ENCODE measurements at places on chromosomes 3 and 15.

GRCh38 chr3:148861277-148861869, 3.7 kb upstream of the CPA3 start:
- DNase-seq, result no peak

- DNase-seq, result no peak
Observed at GRCh38 chr3:187196573-187197334, 532 bp upstream of the RTP1 start.

DNA sequence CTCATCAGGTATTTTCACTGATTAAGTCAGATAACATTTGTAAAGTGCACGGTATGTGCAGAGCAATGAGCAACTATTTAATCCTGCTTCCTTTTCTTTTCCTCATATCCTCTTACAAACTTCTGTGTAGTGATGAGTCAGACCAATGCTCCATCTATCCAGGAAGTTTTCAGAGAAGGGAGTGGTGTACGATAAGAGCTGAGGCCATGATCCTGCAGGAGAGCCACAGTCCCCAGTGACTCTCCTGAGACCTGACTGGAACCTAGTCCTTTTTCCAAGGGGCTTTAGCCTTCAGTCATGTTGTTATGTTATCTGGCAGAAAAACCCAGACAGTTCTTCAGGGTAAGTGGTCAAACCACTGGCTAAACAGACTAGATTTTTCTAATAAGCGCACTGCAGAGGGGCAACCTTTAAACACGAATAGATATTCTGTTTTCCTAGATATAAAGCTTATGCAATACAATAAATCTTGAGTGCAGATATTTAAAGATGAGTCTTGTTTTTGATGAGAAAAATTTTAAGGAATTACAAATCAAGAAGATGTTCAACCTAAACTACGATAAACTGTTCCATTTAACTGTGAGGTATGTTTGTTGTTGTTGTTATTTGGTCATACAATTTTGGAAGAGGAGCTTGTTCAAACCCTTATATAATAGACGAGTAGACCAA, 110.5 kb upstream of the RAP2B start:
- no peak for DNase-seq

GRCh38 chr3:183189641-183190040, 27.1 kb upstream of the LAMP3 start:
- no peak for DNase-seq

- no peak for DNase-seq
Observed at GRCh38 chr3:31132132-31132769, 237.8 kb upstream of the GADL1 start.

DNA sequence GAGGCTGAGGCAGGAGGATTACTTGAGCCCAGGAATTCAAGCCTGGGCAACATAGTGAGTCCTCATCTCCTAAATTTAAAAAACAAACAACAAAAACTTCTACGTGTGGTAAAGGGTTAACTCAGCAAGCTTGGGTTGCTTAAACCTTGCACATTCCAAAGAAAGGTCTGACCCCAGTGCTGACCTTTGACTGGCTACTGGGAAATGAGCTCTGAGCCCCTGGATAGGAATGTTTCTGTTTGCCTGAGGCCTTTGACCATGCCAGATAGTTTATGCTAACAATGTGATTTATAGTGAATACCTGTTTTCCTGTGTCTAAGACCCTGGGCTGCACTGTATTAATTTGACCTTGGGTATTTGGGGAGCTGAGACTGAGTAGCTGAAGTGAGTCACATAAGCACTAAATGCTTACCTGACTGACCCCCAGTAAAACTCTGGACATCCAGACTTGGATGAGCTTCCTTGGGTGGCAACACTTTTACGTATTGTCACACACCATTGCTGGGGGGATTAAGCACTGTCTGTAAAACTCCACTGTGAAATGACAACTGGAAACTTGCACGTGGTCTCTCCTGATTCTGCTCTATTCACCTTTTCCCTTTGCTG, 20.7 kb downstream of the TCAIM start:
- DNase-seq, result no peak

- no peak for DNase-seq
Observed at GRCh38 chr3:38521391-38521987, 25.3 kb downstream of the EXOG start.

- DNase-seq, result no peak
Observed at GRCh38 chr15:75821786-75822345, 21.4 kb upstream of the UBE2Q2 start.

DNA sequence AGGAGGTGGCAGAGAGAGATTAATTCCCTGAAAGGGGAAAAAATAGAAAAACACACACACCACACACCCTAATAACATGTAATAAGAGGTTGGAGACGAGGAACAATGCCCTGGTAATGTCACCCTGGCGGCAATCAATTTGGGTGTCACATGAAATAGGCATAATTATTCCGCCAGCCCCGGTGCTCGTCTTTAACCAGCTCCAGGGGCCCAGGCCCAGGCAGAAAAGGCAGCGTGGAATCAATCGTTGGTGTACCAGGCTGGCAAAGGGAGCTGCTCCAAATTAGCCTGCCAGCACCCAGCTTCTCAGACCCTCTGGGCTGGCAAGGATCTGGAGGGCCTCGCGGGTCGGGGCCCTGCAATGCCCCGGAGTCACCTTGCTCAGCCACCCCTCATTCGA, 5.6 kb downstream of the LINGO1 start:
- DNase-seq, result no peak

DNA sequence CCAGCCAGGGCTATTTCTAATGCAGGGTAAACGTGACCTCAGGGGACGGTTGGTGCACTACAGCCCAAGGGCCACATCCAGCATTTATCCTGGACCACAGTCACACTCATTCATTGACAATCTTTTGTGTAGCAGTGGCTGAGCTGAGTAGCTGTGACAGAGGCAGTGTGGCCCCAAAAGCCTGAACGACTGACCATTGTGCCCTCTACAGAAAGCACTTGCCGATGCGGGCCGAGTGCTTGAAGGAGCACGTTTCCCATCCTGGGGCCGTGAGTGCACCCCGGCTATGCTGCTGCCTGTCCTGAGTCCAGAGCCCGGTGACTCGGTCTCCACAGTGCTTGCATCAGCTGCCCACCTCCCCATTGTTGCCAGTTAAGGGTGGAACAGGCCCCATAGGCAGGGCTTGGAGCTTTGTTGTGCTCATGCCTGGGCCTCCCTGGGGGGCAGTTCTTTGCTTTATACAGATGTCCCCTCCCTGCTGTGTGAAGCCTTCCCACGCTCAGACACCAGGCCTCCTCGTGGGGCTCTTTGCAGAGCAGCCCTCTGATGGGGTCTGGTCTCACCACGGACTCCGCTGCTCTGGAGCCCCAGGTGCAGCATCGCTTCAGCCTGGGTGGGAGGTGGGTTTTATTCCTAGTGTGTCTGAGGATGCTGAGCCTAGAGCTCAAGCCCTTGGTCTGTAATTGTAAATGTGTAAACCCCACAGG, 13.0 kb upstream of the SNRPA1 start:
- no peak for DNase-seq

DNA sequence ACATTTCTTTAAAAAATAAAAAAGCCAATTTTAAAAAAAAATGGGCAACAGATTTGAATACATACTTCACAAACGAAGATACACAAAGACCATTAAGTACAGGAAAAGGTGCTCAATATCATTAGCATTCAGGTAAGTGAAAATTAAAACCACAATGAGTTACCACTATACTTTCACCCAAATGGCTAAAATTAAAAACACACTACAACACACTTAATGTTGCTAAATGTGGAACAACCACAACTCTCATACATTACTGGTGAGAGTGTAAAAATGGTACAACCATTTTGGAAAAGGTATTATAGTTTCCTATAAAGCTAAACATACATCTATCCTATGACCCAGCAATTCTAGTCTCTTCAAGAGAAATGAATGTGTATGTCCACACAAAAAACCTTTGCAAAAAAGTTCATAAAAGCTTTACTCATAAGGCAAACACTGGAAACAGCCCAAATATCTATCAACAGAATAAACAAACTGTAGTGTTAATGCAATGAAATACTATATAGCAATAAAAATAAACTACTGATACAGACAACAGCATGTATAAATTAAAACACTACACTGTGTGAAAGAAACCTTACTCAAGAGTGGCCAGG, 14.9 kb downstream of the IP6K1 start:
- no peak for DNase-seq

GRCh38 chr3:194298331-194299227, 52.5 kb downstream of the CPN2 start:
- DNase-seq, result no peak

GRCh38 chr3:47902746-47903145, 99.8 kb downstream of the DHX30 start:
- no peak for DNase-seq

DNA sequence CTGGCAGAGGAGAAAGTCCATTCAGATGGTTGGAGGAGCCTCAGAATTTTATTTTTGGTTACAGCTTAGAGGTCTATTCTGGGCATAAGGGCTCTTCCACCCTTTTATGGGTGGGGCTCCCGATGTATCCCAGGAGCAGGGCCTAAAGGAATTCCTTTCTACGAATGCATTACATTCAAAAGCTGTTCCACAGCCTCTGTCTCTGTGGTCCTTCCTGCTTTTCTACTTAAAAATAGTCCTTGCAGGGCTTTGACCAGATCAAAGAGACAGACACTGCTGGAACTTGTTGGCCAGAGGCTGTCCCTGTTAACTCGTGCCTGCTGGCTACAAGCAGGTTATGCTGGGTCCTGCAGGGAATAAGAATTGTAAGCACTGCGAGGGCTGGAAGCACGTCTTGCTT, 14.4 kb upstream of the NOX5 start:
- DNase-seq, result no peak

DNA sequence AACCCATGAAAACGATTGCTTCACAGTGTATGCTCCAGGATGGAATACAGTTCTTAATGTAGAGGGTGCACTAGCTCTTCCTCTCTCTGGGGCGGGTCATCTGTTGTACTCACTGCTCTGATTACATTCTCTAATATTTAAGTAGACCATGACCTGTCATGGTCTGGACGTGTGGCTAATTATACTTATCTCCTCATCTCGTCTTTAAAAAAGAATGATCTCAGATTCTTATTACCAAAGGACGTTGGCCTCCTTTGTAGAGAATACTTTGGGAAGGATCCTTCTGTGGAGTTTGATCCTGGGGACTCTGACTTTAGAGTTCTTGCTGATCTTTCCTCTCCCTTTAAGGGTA, 48.4 kb upstream of the TRAK1 start:
- DNase-seq, result no peak

DNA sequence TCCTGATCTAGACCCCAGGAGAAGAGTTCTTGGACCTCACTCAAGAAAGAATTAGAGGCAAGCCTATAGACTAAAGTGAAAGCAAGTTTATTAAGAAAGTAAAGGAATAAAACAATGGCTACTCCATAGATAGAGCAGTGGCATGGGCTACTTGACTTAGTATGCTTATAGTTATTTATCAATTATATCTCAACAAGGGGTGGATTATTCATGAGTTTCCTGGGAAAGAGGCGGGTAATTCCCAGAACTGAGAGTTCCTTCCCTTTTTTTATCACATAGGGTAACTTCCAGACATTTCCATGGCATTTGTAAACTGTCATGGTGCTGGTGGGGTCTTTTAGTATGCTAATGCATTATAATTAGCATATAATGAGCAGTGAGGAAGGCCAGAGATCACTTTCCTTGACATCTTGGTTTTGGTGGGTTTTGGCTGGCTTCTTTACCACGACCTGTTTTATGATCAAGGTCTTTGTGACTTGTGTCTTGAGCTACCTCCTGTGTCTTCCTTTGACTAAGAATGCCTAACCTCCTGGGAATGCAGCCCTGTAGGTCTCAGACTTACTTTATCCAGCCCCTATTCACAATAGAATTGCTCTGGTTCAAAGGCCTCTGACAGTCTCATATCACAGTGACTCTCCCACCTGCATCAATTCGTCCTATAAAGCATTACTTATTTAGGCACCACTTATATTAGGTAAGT, 35.3 kb upstream of the PLSCR2 start:
- no peak for DNase-seq

DNA sequence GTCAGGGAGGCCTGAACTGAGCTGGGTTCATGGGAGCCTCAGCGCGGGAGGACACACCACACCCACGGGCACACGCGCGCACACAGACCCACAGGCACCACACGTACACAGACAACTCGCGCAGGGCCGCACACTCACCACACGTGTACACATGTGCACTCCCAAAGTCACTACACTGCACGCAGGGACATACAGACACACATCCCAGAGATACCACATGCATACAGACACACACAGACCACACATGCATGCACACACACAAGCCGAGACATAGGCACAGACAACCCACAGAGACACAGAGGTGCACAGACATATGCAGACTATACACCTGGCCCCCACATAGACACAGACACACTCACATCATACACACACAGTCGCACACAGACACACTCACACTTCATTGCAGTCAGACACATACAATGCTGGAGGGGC, 1.1 kb upstream of the MGLL start:
- DNase-seq, result no peak

DNA sequence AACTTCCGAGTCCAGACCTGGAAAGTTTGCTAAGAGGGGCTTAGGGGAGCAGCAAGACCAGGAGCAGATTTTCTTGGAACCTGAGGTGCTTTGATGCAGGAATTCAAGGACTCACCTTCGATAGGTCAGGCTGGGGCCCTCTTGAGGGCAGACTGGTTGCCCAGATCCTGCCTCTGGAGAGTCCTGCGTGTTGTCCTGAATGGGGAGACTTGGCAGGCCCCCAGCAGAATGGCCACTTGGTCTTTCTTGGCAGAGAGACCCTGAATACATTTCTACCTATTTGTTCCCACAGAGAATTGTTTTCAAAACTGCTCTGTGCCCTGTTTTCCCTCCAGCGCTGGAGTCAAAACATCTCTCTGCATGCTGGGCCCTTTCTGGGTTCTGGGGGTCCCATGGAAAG, 4.2 kb downstream of the KLF13 start:
- no peak for DNase-seq

DNA sequence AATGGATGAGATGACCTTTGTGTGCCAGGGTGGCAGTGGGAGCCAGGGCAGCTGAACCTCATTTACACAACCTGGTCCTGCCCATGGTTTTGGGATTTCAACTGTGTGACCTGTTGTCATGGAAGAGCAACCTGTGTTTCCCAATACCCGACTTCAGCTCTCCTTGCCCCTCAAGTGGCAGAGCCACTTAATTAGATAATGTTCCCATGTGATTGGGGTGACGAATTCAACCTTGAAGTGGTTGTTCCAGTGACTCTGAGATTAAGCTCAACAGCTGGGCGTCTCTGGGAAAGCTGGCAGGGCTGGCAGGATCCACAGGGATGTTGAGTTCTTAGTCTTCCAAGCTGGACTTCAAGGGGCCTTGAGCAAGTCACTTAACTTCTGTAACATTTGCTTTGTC, 71.0 kb downstream of the THSD4 start:
- no peak for DNase-seq

DNA sequence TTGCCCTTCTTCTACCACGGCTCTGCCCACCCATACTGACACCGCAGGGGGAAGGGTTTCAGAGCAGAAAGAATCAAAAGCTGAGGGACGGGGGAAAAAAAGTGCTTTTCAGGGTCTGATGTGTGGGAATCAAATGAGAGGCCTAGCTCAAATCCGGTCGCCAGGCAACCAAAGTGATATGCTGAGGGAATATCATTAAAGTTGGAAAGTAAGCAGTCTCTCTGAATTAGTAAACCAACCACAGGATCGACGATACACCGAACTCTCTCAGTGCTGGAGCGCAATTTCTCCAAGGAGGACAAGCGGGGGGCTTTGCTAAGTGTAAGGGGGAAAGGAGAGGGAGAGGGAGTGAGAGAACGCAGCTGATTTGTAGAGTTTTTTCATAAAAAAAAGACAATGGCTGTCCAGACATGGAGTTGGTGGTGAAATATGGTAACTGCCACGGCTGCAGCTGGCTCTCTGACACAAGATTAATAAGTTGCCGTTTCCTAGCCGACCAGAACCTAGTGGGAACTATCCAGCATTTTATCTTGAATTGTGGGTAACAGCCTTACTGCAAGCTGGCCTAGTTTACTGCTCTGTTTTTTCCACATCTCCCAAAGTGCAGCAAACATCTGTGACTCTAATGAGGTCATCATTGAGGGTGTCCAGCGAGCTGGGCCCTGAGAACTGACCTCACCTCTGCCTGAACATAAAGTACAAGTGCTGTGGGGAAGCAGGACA, 530.2 kb downstream of the SOX2 start:
- no peak for DNase-seq

Data from esophagus squamous epithelium (tissue), 5 donors.